ENCODE measurements at places on chromosomes 6 and 20.
A peak's percentile ranks its signal among the peaks of the same experiment; 100 is the strongest.

DNA sequence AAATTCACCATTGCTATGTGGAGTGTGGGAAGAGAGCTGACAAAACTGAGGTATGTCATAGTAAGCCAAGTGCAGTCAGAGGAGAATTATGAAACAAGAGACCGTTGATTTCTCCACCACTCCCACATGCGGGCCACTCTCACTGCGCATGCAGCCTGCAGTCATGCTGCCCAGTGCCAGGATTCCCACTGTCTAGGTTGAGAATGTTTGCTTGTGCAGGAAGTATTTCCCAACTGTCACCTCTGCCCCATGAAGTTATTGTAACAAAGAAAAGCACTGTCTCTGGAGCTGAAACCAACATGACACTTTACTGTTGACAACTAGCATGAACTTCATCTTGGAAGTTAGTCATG lies 18.7 kb upstream of the SFT2D1 start:
- DNase-seq, result no peak

- peak; percentile 72 for DNase-seq
These were observed 700 bp downstream of the GFOD1 start for GRCh38 chr6:13486679-13487121.

DNA sequence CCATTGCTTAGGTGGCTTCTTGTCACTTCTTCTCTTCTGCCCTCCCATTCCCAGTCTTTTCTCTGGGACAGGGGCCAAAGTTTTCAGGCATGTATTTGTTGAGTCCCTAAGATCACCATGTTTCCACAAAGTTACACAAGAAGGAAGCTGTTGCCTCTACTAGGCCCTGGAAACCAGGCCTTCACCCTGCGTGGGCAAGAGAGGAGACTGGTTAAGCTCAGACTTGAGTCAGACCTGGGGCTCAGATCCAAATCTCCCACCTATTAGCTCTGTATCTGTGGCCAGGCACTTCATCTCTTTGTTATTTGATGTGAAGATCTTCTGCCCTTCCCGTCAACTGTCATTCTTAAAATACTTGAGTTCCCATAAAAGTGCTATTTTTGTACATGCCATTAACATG lies 154.6 kb downstream of the SASH1 start:
- DNase-seq, result peak; percentile 92

DNA sequence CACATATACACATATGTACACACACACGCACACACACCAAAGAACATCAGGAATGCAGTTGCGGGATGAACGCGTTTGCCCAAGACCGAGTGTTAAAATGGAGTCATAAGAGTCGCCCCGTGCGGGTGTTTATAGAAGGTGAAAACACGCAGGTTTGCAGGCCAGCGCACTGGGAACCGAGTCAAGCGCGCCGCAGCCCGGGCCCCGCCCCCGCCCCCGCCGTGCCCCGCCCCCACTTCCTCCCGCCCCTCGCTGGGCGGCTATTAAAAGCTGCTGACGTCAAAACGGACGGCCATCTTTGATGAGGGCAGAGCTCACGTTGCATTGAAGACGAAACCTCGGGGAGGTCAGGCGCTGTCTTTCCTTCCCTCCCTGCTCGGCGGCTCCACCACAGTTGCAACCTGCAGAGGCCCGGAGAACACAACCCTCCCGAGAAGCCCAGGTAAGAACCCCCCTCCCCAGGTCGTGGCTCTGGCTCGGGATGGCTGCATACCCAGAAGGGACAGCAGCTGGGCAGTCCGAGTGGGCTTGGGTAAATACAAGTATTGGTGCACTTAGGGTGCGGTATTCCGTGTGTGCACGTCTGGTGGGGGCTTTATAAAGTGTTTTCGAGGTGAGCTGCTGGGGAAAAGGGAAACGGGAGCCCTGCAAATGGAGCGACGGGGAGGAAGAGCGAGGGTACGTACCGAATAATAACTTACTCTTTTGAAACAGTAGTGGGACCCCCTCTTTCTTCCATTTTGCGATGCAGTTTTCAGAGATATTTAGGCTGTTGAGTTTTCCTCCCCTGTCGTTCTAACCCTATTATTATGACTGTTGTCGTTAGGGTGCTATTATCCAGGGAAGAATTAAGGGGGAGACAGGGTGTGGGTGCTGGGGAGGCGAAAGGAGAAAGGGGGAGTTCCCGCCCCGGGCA lies at the start of gene SNAP25:
SNAP25 (plus strand) TSS at position 295 of the 916 bp plus-strand sequence. CDS start 56,662 bp downstream, outside the sequence.
- peak; percentile 88 for DNase-seq

DNA sequence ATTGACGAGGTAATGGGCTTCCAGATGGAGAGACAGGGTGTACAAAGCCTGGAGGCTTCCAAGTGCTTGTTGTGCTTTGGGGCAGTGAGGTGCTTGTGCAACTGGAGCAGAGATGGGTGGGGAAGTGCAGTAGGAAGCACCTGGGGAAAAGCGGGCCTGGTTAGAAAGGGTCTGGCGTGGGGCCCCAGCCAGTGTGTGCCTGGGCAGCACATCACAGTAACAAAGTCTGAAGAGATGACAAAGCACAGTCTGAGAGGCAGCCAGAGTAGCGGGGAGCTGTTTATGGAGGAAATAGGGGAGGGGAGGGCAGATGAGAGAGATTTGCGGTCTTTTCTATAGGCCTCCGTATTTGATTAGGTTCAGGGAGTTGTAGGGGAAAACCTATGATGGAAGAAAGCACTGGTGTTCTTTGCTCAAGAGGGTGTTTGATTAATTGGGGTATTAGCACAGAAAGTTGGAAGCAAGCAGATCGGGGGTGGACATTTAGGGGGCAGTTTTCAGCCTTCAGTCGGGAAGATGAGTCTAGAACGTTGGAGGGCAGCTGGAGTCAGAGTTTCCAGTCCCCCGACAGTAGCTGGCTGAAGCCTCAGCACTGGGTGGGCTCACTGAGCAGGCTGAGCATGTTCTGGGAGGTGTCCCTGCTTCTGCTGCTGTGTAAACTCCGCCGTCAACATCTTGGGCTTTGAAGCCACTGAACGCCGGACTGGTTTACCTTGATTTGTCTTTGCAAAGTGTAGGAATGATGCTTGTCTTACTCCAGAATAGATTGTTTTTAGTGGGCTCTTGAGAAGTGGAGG lies 15.5 kb upstream of the MROH8 start:
- no peak for DNase-seq

- DNase-seq, result peak; percentile 69
These were observed 1.4 kb downstream of the RAET1E start for GRCh38 chr6:149896491-149896890.

- DNase-seq, result peak; percentile 48
These were observed 5.0 kb downstream of the BRD2 start for GRCh38 chr6:32973144-32974015.

GRCh38 chr6:125924169-125924568 lies 32.4 kb upstream of the HINT3 start:
- DNase-seq, result peak; percentile 67

- DNase-seq, result peak; percentile 89
These were observed 147.9 kb upstream of the PRND start for GRCh38 chr20:4573564-4574355.

DNA sequence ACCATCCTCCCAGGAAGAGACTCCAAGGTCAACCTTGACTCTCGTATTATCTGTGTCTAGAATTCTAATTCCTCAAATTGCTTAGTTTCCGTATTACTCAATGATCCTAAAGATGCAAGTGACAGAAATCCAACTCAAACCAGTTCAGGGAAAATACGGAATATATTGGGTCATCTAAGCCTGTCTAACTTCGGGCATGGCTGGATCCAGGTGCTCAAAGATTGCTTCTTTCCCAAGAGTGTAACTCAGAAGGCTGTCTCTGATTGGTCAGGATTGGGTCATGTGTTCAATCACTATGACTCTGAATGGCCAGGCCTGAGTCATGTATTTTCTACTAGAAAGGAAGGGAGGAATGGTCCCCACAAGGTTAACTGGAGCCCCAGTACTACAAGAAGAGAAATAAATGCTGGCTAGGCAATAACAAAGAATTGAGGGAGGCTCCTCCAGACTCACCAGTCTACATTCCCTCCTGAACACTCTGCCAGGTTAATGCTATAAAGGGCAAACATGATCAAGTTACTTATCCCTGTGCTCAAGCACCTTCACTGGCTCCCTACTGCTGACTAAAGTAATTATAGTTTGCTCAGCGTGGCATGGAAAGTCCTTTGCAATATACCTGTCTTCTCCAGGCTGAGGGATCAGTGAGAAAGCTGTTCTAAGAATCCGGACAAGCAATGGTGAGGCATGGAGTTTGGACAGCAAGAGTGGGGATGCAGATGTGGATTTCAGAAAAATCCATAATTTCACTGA lies 15.4 kb upstream of the PREX1 start:
- DNase-seq, result no peak

DNA sequence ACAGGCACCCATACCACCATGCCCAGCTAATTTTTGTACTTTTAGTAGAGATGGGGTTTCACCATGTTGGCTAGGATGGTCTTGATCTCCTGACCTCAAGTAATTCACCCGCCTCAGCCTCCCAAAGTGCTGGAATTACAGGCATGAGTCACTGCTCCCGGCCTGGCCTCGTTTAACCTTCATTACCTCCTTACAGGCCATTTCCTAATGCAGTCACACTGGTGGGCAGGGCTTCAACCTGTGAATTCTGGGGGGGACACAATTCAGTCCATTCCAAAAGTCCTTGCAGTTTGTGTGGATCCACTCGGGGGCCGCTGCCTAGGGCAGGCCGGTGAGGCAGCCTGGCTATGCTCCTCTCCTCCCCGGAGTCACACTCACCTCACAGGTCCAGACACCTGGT lies 112.4 kb upstream of the SNX9 start:
- DNase-seq, result peak; percentile 51

GRCh38 chr20:32957459-32957858 lies 46.8 kb downstream of the SUN5 start:
- DNase-seq, result no peak

GRCh38 chr6:6711832-6712448 lies 123.4 kb downstream of the LY86 start:
- DNase-seq, result no peak

DNA sequence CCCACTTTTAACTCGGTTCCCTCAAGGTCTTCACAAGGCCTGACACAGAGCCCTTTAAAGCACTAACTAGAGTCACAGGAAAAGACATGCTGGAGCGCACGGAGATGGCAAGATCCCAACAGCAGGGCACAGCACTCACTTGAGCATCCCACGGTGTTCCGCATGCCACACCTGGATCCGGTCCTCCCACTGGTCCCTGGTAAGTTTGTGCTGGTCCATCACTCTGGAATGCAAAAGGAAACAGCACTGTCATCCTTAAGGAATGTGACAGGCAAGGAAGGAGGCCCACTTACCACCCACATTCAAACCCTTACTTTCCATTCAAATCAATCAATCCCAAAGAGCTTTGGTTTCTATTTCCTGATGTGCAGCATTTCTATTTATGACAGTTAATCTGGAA lies 34.7 kb downstream of the EZR start:
- peak; percentile 76 for DNase-seq

DNA sequence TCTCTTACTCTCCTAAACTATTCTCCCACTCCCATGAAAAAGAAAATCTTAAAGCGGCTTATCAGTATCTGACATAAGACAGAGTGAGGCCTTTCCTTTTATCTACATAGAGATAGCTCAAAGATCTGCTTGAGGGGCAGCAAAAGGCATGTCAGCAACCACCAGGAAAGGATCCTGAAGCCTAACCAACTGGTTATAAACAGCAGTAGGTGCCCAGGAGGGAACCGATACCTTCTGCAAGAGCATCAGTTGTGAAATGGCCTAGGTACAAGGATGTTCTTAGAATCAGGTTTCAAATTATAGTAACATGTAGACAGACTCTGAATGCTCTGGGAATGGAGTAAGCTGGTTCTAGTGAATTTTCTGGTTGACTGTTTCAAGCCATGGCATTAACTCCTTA lies 21.4 kb downstream of the JARID2 start:
- DNase-seq, result no peak

DNA sequence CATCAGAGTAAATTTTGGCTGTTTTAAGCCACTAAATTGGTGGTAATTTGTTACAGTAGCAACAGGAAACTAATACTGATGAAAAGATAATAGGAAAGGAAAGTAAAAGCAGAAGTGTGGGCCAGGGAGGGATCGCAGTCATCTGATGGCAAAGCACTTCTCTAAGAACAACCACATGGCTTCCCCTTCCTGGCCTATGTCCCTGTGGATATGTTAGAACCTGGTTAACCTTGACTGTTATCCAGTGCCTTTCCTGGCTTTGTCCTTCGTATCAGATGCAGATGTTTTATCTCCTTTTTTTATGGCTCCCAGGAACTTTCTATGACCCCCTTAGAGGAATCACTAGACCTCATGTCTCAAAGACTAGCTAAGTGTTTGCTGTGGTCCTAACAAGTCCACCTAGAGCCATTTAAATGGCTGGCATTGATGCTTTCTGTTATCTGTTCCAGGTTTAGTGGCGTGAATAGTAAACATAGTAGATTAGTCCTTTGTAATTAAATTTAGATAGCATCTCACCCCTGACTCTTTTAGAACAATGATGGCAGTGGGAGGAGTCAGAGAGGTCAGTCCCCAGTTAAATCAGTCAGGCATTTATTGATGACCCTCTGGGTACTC lies 79.2 kb upstream of the PHACTR2 start:
- DNase-seq, result no peak

Measured in EL (cell line).